ENCODE measurements at places on chromosomes 4 and X.

- DNase-seq = no peak
These were observed 12.9 kb downstream of the TMEM154 start for GRCh38 chr4:152666946-152667345.

DNA sequence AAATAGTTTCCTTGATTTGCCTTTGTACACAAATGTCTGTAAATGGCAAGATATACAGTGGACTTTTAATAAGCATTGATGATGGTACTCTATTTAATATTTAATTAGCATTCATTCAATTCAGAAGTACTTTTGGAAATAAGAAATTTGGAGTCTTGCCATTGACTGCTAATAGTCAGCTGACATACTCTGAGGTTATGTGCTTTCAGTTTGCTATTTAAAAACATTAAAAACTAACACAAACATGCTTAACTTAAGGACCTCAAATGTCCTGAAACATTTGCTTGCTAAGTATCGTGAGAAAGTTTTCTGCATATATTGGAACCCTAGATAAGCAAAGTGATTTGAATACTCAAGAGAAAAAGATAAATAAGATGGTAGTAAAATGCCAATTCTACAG is 64.6 kb downstream of the REELD1 start:
- no peak for DNase-seq

DNA sequence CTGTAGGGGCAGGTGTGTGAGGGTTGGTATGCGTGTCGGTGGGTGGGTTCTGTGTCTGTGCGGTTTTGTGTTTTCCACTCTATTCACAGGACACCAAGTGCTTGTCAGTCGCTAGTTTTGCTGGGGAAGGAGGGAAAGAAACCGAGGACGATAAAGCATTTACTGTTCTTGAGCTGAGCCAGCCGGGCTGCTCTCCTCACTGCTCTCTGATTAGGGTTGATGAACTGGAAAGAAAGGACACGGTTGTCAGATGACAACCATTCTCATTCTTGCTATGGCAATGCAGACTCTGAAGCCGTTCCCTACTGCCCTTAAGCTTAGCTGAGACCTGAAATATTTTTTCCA is 832 bp downstream of the EGFL6 start:
- DNase-seq = no peak

DNA sequence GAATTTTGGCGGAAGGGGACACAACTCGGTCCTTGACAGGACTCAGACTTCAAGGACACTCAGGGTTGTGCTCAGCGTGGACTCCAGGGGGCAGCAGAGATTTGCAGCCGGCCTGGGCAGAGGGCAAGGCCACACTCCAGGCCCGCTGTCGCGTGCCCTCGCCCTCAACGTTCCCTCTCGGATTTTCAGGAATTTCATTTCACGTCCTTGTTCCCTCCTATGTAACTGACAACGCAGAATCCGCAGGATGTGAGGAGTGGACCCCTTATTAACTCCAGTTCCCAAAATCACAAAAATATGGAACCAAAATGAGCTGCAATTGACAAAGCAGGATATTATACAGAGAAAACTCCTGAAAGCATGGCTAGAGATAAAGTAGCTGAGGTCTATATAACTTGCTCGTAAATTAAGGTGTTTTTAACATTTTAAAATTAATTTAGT is 21.0 kb upstream of the DCTD start:
- DNase-seq = peak; percentile 40

- peak; percentile 63 for DNase-seq
These were observed 24.8 kb upstream of the TMSB4X start for GRCh38 chrX:12949927-12950656.

DNA sequence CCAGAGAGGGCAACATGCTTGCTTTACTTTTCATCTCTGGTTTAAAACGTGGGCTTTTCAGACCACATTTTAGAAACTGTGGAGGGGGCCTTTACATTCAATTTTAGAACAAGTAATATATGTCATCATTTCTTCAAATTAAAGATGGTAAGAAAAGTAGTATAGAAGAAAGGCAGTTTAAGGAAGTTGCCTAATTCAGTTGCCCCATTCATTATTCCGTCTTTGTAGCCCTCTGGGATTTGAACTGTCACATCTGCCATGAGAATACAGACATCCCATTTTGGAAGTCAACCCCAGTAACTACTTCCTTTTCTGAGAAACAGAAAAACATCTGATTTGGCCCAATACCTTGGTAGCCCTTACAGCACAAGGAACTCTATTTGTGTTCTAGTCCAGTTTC is 61.2 kb downstream of the PASD1 start:
- DNase-seq = no peak

- DNase-seq = no peak
These were observed 58.9 kb upstream of the RAI2 start for GRCh38 chrX:17919896-17920446.

DNA sequence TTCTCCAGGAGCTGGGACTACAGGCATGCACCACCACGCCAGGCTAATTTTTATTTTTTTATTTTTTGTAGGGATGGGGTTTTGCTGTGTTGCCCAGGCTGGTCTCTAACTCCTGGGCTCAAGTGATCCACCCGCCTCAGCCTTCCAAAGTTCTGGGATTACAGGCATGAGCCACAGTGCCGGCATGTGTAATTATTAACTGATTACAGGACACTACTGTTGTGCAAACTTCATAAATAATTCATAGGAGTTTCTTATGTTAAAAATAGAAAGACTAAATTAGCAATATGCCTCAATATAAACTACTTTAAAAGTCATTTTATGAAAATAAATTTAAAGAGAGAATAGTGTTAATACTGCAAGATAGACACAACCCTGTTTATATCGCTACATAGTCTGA is 221.9 kb downstream of the SNCA start:
- no peak for DNase-seq

- DNase-seq = no peak
These were observed 4.4 kb downstream of the GPRIN3 start for GRCh38 chr4:89303177-89303576.

- DNase-seq = no peak
These were observed 116.7 kb downstream of the SPCS3 start for GRCh38 chr4:176436293-176436973.

DNA sequence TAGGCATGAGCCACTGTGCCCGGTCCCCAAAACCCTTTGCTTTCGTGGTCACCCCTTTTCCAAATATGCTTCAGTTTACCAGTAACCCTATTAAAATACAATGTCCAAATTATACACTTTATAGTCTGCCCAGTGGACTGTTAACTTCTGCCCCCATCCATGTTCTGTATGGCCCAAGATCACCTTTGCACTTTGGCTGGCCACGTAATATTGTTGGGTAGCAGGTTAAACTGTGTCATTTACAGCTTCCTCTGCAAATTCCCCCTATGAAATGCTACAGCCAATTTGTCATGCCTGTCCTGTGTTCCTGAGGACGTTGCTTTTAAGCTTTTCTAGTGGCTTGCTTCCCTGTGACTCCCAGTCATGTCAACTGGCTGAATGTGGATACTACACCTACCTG is 101.1 kb upstream of the IL13RA1 start:
- no peak for DNase-seq

- no peak for DNase-seq
These were observed 6.2 kb downstream of the CLCN3 start for GRCh38 chr4:169626331-169627282.

Data from stimulated activated CD8-positive, alpha-beta memory T cell treated with anti-CD3 and anti-CD28 coated beads, Interleukin-4, amount 100 ng/mL, for 1 hour (primary cell).